ENCODE measurements at places on chromosomes 7 and 10. TPM values are rescaled to one million over a fixed set of nuclear protein-coding genes. Genes with fewer than 3 reads are reported as not detected.

GRCh38 chr10:91299999-91300575, 79.6 kb downstream of the PCGF5 start:
- peaks cover 16% of the 10 kb centered on the region for H3K4me1 ChIP-seq
- H3K4me3 ChIP-seq = no peak overlapping the region
- no peak for DNase-seq
- H3K27ac ChIP-seq = no peak overlapping the region

Gene GRID2IP
- not detected for total RNA-seq

GRCh38 chr10:71424496-71425194, 27.9 kb downstream of the CDH23 start:
- DNase-seq = no peak
- no peaks in the 10 kb centered on the region for H3K36me3 ChIP-seq
- no peak overlapping the region for H3K27ac ChIP-seq
- H3K4me3 ChIP-seq = no peak overlapping the region

GRCh38 chr10:123614888-123615287, 51.3 kb upstream of the GPR26 start:
- H3K27ac ChIP-seq = no peak overlapping the region
- no peaks in the 10 kb centered on the region for H3K27me3 ChIP-seq
- peak; percentile 35 for DNase-seq
- no peaks in the 10 kb centered on the region for H3K36me3 ChIP-seq
